ENCODE measurements at places on chromosomes 1 and 21.

GRCh38 chr1:233252441-233252840 lies 43.1 kb downstream of the PCNX2 start:
- no peak for DNase-seq

DNA sequence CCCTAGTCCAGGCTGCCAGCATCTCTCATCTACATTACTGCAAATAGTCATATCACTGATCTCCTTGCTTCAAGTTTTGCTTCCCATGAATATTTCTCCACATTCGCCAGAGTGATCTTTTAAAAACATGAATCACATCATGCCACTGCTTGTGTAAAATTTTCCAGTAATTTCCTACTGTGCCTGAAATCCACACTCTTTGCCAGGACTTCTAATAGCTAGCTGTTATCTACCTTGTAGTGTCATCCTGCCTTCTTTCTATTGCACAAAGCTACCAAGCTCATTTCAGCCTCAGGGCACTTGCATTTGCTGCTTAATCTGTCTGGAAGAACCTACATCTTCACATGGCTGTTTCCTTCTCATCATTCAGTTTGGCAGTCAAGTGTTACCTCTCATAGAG lies 33.9 kb upstream of the ZNF362 start:
- no peak for DNase-seq

DNA sequence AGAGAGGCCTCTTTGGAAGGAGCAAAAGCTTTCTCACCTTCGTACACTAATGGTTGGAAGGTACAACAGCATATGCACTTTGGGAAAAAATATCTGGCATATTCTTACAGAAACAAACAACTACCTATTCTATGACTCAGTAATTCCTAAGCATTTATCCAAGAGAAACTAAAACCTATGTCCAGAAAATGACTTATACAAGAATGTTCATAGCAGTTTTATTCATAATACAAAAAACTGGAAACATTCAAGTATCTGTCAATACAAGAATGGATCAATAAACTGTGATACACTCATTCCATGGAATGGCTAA lies 8.2 kb downstream of the NBPF1 start:
- DNase-seq: no peak

- no peak for DNase-seq
Observed at GRCh38 chr1:81695741-81696140, 105.0 kb upstream of the ADGRL2 start.

DNA sequence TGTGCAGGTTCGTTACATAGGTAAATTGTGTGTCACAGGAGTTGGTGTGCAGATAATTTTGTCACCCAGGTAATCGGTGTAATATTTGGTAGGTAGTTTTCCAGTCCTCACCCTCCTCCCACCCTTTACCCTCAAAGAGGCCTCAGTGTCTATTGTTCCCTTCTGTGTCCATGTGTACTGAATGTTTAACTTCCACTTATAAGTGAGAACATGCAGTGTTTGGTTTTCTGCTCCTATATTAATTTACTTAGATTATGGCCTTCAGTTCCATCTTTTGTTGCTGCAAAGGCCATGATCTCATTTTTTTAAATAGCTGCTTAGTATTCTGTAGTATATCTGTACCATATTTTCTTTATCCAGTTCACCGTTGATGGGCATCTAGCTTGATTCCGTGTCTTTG lies 87.3 kb downstream of the RPS6KC1 start:
- DNase-seq: no peak

DNA sequence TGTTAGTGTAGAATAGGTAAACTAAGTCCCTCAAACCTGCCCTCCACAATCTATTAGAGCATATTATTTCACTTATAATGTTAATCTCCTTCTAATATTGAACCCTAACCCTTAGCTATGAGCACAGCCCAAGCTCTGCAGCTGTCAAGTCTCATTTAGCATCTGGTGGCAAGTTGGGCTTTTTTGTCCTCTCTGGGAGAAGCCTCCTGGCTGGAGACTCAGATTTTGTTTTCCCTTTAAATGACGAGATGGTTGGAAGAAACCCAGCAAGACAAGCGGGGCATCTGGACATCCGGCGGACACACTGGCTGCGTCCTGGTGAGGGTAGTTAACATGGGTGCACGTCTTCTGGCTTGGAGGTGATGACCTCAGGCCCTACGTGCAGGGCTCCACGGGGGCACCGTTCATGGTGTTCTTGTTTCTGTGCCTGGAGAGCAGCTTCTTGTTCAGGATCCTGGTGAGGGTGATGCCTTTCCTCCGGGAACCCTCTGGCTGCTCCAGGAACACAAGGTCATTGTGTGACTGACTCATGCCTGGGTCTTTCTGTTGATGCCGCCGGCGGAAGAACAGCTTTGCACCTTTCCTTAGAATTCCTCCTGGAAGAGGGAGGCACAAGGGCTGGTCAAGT lies 9.7 kb upstream of the PRDM15 start:
- DNase-seq: no peak

DNA sequence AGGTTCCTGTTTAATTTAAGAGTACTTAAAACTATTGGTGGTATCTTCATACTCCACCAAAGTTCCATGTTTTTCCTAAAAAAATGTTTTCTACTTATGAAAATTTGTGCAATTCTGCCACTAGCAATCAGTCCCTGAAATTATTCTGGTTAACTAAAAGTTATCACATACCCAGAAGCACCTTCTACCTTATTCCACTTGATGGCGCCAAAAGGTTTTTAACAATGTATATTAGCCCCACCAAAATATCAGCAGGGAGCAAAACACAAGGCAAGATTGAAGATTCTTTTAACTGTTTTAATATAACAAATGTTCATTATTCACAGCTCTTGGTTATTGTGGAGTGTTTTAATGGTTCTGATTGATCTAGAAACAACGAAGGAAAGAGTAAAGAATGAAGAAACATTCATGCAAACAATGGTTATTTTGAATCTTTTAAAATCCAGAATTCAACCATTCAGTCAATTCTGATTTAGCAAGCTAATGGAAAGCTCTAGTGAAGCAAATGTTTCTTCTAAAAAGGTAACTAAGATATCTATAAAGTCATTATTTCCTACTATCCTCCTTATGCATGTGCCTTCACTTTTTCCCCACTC lies 67.2 kb downstream of the TTLL7 start:
- no peak for DNase-seq

- no peak for DNase-seq
Observed at GRCh38 chr1:87224201-87224600, 104.5 kb upstream of the LMO4 start.

GRCh38 chr1:199308349-199308846 lies 669.6 kb downstream of the PTPRC start:
- DNase-seq: no peak

- no peak for DNase-seq
Observed at GRCh38 chr1:203041351-203041932, 15.2 kb downstream of the PPFIA4 start.

DNA sequence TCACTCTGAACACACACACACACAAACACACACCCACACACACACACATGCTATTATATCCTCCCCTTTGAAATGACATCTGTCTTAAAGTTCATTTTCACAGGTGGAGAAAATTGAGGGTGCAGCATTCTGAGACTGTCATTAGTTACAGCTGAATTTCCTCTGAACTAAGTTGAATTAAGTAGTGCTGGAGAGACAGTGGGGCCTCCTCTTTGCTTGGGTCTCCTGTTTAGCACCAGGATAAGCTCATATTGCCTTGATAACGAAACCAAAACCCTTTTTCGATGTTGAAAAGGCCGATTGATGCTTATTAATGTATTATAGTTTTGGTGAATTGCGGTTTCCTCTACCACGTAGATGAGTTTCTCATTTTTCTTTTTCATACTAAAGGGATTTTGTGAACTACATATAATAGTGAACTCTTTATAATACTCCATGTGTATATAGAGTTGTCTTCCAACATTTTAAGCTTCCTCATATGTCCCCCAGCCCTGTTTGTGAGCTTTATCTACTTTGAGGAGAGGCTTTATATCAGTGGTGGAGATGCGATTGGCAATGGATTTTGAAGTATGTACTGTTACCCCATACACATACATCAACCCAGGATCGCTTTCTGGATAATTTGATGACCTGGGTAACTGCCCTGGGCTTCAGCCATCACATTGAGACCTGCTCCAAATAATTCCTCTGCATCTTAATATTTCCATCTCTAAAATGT lies 17.4 kb downstream of the DYNLT5 start:
- no peak for DNase-seq

- no peak for DNase-seq
Observed at GRCh38 chr1:151813271-151813977, 8.2 kb upstream of the LINGO4 start.

DNA sequence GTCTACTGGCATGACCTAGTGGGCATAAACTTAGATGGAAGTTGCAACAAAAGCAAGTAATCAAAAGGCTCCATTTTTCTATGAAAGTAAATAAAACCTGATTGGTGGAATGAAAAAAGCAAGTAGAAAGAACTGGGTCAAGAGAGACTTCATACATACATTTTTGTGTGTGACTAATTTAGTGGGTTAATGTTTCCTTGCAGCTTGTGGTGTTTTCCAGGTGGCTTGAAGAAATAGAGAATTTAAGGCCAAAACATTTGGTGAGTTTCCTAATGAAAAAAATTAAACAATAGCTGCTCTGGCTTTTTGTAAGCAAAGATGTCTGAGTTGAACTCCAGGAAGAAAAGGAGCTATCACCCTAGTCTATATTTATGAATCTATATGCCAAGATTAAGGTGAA lies 71.0 kb downstream of the ZC3H11B start:
- no peak for DNase-seq

DNA sequence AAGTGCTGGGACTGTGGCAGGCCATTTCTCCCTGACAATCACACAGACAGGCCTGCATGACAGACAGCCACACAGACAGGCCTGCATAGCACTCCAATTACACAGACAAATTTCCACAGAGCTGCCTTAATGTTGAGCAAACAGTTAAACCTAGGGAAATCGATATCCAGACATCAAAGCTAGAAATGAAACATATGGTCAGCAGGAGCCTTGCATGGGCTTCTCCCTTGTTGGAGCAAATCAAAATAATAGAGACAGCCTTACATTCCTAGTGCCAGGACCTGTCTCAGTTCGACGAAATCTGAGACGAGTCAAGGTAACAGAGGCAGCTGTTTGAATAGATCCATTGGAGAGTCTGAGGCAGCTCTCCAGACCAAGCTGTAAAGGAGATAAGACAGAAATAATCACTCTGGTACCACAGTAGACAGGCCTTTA lies 42.4 kb downstream of the OLFML3 start:
- DNase-seq: no peak

DNA sequence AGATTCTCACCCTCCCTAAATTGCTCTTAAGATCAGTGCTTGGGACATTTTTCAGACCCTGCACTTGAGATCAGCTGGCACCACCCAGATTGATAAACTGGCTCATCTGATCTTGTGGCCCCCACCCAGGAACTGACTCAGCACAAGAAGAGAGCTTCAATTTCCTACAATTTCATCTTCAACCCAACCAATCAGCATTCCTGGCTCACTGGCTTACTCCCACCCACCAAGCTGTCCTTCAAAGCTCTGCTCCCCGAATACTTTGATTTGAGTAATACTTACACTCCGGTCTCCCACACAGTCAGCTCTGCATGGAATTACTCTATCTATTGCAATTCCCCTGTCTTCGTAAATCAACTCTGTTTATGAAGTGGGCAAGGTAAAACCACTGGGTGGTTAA lies 461.9 kb upstream of the RGS18 start:
- DNase-seq: no peak

- DNase-seq: no peak
Observed at GRCh38 chr21:36773995-36774394, 75.1 kb downstream of the SIM2 start.

DNA sequence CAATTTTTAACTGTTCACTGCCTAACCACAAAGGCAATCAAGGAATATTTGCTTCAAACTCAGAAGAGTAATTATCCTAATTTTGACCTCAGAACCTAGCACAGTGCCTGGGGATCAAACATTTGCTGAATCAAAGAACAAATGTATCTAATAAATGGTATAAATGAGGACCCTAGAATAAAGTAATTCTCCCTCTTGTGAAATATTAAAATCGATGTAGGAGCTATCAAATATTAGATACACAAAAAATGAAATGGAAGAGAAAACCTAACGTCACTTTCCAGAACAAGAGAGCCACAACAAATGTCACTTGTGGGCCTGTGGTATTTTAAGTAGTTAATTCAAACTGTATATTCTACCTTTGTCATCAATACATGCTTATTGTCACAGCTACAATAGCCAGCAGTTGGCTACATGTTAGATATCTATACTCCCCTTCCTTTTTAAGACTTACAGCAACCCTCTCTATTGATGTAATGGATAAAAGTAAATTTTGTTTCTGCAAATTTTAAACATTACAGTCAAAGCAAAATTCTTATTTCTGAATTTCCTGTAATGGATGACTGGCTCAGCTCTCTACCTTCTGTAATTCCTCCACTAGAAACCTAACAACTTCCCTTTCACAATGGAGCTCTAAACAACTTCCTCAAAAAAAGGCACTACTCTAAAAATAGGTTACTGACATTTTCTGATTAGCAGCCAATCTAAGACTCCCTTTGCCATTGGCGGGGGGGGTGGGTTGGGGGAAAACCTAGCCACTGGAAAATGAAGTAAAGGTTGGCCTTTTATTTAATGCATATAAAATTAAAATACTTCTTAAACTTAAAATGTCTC lies 37.6 kb downstream of the PUM1 start:
- no peak for DNase-seq

GRCh38 chr1:21342961-21343838 lies 52.9 kb upstream of the ECE1 start:
- DNase-seq: no peak

- no peak for DNase-seq
Observed at GRCh38 chr1:180791806-180792205, 120.9 kb upstream of the KIAA1614 start.

GRCh38 chr1:160009801-160010200 lies 22.0 kb downstream of the PIGM start:
- no peak for DNase-seq

GRCh38 chr1:246343937-246344336 lies 163.1 kb downstream of the SMYD3 start:
- no peak for DNase-seq

GRCh38 chr1:226086776-226087175 lies 24.3 kb downstream of the H3-3A start:
- DNase-seq: no peak

Measured in hypothalamus (tissue), 51 donors.